ENCODE measurements at places on chromosomes 13 and 19. TPM values are rescaled to one million over a fixed set of nuclear protein-coding genes. Genes with fewer than 3 reads are reported as not detected.

DNA sequence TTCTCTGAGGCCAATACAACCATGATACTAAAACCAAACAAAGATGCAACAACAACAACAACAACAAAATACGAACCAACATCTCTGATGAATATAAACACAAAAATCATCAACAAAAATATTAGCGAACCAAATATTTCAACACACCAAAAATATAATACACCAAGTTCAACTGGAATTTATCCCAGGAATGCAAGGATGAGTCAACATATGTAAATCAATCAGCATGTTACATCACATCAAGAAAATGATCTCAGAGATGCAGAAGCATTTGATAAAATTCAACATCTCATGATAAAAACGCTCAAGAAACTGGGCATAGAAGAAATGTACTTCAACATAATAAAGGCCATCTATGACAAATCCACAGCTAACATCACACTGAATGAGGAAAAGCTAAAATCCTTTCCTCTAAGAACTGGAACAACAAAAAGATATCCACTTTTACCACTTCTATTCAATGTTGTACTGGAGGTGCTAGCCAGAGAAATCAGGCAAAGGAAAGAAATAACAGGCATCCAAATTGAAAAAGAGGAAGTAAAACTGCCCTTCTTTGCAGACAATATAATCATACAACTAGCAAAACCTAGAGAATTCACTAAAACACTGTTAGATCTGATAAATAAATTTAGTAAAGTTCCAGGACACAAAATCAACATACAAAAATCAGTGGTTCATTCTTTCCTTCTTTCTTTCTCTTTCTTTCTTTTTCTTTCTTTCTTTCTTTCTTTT lies 2448.7 kb upstream of the PCDH20 start:
- DNase-seq: no peak

DNA sequence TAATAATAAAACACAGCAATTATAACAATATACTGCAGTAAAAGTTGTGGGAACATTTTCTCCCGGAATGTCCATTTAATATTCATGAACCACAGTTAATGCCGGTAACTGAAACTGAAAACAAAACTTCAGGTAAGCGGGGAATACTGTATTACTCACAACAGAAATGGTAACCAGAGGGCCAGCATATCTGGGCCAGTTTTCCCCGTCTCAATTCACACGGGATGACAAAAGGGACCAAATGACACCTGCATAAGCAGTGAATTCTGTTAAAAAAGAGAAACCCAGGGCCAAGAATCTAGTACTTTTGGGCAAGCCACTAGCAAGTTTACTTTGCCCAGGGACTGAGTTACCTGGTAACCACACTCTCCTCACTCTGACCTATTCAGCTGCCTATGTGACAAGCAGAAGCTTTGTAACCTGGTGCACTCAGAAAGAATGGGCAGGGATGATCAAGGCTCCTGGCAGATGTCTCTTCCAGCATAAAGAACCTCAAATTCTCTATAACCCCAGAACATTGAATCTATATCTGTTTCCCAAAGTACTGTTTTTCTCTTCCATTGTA lies 1171.2 kb downstream of the DIAPH3 start:
- no peak for DNase-seq

- DNase-seq: no peak
Observed at GRCh38 chr13:111065698-111066097, 49.4 kb upstream of the ARHGEF7 start.

Gene ZNF667
- total RNA-seq: 4.6 TPM

Gene LAIR1
- total RNA-seq: 8.3 TPM

Gene LILRB3
- total RNA-seq: 1.2 TPM
